HCEC 1CT (cell line): ENCODE measurements at places on chromosomes 1 and 21.

- DNase-seq, result no peak
These were observed 36.6 kb upstream of the WNT2B start for GRCh38 chr1:112472142-112472541.

- DNase-seq, result no peak
These were observed 59.3 kb upstream of the NEGR1 start for GRCh38 chr1:72341661-72342060.

- DNase-seq, result no peak
These were observed 93.3 kb downstream of the IGSF21 start for GRCh38 chr1:18200918-18201317.

DNA sequence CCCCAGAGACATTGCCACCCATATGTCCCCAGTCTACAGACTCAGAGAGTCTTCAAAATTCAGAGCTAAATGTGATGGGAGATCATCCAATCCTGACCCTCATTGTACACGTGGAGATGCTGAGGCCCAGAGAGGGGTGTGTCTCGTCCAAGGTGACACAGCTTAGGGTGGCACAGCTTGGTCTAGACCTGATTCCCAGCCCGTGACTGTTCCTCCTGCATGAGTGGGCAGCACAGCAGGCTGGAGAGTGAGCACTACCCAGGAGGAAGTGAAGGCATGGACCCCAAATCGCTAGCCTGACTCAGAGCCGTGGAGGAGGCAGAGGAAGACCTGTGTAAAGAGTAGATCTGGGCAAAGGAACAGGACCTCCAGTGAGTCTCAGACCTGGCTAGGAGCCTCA lies 16.4 kb downstream of the S100A7 start:
- no peak for DNase-seq

DNA sequence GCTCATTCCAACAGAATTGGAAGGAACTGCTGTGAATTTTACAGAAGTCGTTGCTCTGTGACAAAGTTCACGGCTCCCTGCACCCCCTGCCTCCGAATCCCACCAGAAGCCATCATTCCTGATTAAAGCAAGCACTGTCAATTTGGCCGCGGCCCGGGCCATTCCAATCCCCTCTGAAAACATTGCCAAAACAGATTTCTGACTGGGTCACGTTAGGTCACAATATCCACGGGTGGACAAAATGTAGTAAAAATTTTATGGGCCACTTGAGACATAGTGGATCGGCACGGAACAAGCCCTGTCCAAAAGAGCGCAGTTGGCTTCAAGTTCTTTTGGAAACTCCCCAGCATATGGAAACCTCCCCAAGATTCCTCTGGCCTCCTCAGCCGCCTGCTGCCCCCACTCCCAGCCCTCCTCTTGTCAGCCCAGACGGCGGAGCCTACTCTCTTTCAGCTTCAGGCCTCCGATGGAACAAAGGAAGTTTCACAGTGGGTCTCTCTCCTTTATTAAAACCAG lies 67.2 kb upstream of the IFNAR2 start:
- no peak for DNase-seq

DNA sequence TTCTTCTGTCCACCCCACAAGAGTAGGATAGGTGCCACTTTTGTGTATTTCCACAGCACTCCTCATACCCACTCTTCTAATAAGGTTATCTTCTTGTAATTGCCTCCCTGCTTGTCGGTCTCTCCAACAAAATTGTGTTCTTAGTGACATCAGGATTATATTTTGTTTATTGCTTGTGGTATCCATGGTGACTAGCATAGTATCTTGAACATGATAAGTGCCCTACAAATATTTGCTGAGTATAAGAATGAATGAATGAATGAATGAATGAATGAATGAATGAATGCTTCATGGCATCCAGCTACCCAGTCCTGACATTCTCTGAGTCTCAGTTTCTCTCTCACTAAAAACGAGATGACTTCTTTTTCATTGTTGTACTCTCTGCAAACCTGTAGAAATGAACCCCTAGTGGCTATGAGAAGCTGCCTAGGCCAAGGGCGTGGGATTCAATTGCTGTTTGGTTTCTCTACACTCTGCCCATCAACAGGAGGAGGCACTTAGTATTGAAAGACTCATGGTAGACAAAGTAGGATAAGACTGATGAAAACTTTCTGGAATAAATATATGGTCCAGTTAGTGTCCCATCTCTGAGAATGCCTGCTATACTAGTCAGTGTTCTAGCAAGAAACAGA lies 121.0 kb downstream of the TMEM53 start:
- no peak for DNase-seq

- no peak for DNase-seq
These were observed 24.4 kb upstream of the TRIM33 start for GRCh38 chr1:114535401-114535800.

DNA sequence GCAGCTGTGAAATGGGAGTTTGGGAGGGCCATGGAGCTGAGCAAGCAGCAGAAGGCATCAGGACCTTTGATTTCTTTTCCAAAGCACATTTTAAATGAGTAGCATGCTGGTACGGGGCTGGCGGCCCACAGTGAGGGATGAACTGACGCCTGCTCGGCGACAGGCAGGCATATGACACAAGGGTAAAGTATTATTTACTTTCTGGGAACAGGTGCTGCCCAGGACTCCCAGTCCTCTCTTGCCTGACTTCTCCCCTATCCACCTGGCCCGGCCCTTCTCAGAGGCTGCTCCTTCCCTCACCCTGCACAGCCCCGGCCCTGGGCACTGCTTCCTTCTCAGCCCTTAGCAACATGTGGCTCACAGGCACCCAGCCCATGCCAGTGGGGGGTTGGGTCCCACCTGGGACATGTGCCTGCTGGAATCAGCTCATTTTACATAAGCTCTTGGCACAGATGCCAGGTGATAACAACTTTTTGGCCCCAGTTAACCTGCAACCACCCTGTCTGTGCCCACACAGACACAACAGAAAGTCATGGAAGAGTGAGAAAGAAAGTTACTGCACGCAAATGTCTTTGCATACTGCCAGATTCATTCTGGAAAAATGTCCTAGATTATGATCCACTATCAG lies 112.3 kb upstream of the GADD45A start:
- DNase-seq, result no peak

- no peak for DNase-seq
These were observed 1.8 kb downstream of the TTLL10 start for GRCh38 chr1:1175221-1176062.

GRCh38 chr1:82818586-82818985 lies 1017.9 kb downstream of the ADGRL2 start:
- no peak for DNase-seq

- DNase-seq, result peak; percentile 37
These were observed 54.2 kb downstream of the NRIP1 start for GRCh38 chr21:15010645-15011044.

DNA sequence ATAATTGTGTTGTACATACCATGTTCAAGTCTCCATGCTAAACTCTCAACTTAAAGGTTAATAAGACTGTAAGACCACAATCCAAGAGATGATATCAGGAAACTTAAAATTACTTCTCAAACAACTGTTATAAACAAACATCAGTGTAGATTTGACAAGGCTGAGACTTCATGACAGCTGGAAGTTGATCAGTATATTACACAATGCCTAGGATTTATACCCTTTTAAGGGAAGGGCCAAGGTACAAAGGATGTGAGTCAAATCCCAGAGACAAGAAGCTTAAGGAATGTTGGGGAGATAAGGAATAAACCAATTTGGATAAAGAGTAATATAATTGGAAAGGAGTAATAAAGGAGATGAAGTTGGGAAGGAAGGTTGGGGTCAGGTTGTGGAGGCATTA lies 98.8 kb downstream of the LBR start:
- DNase-seq, result peak; percentile 59

DNA sequence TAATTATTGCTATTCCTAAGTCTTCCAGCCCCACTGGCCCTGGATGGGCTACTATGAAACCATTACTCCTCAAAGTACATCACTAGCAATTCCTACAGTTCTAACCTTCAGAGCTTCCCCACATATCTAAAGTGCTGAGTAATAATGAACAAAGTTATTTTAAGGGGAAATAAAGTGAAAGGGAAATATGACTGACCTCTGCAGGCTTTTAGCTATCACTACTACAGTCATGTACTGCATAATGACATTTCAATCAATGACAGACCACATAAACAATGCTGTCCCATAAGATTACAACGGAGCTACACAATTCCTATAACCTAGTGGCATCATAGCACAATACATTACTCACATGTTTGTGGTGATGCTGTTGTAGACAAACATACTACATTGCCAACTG lies 32.5 kb upstream of the ASPM start:
- DNase-seq, result peak; percentile 65

- DNase-seq, result no peak
These were observed 105.6 kb downstream of the LEPR start for GRCh38 chr1:65526049-65526556.

DNA sequence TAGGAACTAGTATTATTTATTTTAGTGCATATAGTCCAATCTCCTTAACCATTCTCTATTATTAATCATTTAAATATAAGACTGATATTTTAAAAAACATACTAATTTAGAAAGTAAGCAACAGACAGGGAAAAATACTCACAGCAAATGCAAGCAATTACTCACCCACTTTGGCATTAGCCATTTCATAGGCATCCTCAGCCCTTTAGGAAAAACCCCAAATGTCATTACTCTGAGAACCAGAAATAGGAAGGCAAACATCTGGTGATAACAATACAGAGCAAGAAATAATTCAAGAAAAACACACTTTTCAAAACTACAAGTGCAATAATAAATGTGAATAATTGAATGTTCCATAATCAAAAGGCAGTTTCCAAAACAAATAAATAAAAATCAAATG lies 545.1 kb downstream of the PLPP3 start:
- DNase-seq, result peak; percentile 80

DNA sequence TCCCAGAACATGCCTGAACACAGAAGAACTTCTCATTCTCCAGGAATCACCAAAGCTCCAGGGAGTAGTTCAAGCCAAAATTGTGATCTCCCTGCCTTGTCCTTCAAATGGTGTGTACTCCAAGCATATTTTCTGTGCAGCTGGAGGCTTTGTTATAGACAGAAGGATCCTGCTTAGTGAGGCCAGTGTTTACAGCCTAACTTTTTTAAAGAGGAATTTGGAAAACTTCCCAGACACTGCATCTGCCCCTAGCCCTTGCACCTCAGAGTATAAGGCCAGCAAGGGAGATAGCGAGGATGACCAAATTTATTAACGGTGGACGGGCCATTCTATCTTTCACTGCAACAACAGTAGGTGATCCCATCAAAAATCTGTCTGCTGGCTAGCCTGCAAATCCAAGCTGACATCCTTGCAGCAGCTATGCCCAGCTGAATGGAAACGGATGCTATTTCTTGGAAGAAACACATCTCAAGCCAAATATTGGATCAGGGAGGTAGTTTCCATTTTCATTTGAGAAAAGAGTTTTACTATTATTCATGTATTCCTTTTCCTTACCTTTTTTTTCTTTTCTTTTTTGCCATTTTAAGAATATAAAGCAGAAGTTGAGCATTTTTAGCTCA lies 249.8 kb downstream of the USH2A start:
- DNase-seq, result no peak

GRCh38 chr1:26170472-26170821 lies 739 bp downstream of the ZNF593 start:
- no peak for DNase-seq

- no peak for DNase-seq
These were observed 114.7 kb downstream of the DMRTB1 start for GRCh38 chr1:53573931-53574330.

- DNase-seq, result peak; percentile 24
These were observed 216.2 kb downstream of the SDCCAG8 start for GRCh38 chr1:243471754-243472745.

GRCh38 chr1:84479998-84480397 lies 932 bp downstream of the RPF1 start:
- peak; percentile 16 for DNase-seq
